ENCODE measurements at places on chromosomes 3 and 15.

GRCh38 chr3:23816721-23817120 lies 11.0 kb downstream of the UBE2E1 start:
- DNase-seq, result no peak

GRCh38 chr3:8868996-8869395 lies 94.3 kb downstream of the RAD18 start:
- DNase-seq, result no peak

DNA sequence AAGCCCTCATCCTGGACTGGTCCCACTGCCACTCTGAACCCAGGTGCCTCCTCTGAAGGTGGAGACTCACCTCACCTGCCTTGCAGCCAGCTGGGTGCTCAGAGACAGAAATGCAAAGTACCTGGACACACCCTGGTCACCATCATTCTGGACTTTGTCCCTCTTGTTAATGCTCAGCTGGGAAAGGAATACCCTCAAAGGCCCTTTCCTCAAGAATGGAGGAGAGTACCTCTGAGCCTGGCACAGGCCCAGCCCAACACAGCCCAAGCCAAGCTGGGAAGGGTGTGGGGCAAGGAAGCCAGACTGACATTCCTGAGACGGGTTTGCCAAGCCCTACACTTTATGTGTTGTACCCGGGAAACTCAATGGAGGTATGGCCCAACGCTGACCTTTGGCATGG lies 983 bp upstream of the ALAS1 start:
- DNase-seq, result no peak

DNA sequence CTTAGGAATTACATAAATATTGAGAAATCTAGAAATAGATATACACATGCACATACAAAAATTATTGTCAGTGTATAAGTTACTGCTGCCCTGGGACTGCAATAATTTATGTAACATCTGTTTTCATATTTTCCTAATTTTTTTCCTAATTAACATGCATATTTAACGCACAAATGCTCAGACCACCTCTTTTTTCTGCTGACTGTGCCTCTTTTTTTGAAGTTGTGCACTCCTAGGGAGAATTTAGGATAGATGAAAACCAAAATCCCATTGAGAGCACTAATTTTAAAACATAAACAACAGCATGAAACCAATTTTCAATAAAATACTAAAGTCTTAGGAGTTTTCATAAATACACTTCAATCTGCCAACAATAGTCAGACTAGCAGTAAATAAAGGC lies 154.0 kb downstream of the TBC1D5 start:
- no peak for DNase-seq

GRCh38 chr3:5576277-5577011 lies 388.9 kb downstream of the EDEM1 start:
- DNase-seq, result no peak

DNA sequence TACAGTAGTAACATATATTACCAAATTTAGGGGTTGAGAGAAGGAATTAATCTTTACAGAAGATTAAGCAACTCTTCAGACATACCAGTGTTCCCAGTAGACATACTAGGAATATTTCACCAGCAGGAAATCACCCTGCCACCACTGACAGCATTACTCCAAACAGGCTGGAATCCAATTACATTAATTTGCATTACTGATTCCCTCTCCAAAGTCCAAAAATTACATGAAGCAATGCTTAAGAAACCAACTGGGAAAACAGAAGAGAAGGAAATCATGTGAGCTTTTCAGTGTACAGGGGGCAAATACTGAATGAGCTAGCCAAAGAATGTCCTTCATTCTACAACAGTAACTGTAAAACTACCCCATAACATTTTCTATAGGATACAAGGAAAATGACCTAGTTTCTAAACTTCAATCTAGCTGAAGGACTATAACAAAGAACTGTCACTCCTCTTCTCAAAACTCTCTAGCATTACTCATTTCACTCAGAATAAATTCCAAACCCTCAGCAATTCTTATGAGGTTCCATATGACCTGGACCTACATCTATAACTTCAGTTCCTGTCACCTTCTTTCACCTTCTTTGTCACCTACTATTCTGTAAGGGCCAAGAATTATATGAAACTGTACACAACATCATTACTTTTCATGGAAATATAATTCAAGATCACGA lies 72.7 kb downstream of the INO80 start:
- no peak for DNase-seq

DNA sequence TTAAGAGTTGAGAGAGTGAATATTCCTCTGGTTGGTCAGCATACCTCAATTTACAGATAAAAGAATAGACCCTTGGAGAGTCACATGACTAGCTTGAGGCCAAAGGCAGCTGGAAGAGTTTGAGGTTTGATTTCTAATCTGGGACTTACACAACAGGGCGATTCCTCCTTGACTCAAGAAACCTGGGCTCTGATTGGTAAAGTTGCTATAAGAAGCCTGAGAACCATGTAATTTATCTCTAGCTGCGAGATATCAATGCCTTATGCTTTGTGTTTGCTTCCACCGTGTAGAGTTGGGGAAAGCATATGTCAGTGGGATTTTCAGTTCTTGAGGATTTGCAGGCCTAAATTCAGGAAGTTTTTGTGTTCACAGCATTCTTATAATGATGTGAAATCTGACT lies 206.0 kb downstream of the KLHL25 start:
- no peak for DNase-seq

GRCh38 chr3:131174752-131175151 lies 148.1 kb downstream of the NEK11 start:
- peak; percentile 30 for DNase-seq

GRCh38 chr3:114624047-114624445 lies 330.2 kb downstream of the TIGIT start:
- no peak for DNase-seq

DNA sequence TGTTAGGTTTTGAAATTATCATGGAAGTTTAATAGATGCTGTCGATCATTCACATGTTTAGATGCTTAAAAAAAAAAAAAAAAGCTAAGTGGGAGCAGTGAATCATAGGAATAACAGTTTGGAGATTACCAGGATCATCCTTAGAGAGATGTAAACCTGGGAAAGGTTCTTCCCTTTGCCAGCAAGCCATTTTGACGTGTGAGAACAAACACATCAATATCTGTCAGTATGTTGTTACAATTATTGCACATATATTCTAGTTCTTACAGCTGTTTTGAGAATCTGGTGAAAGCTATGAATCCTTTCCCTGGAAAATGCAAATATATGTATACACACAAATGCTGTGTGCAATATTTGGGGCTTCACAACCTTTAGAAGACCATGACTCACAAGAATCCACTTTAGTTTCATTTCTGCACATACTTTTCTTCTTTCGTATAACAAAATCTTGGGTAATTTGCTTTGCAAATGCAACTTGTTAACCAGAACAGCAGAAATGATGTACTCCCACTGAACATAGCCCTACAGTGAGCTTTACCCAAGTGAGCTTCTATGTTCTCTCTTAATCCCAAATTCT lies 12.0 kb downstream of the NFKBIZ start:
- DNase-seq, result no peak

DNA sequence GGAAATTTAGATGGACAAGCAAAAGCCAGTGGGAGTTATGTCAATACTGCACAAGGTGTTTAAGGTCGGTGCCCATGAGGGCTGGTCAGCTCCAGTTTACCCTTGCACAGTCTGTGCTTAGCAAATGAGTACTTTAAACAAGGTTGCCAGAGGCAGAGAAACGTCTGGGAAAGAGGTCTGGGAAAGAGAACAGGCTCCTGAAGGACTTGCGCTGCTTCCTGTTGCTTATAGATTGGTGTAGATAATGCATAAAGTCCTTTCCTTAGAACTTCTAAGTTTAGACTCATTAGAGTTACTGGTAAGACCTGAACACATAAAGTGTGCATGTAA lies 162.6 kb upstream of the P2RY1 start:
- DNase-seq, result no peak

DNA sequence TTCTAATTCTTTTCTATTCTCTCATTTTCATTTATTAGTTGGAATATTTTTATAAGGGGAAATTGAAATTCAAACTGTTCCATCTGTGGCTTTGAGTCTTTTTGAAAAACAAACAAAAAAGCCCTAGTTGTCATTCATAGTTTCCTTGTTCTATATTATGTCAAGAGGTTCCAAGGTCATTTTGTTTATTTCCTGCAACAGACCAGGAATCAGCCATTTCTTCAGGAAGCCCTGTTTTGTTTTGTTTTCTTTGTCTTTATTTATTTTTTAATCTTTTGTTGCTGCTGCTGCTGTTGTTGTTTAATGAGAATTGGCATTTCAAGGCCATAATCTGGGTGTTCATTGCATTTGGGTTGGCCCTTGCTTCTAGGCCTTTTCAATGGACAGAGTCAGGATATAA lies 14.8 kb downstream of the LNP1 start:
- DNase-seq, result no peak

DNA sequence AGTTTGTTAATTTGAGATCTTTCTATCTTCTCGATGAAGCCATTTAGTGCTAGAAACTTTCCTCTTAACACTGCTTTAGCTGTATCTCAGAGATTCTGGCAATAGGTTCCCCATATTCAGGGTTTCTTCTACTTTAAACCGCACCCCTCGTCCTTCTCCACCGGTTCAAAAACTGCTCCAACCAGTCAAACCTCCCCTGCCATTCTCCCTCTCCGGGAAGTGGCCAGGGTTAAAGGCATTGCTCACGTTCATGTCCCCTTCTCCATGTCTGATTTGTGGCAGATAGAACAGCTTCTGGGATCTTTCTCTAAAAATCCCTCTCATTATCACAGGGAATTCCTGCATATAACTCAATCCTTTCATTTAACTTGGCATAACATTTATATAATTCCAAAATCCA lies 14.4 kb downstream of the ALDH1L1 start:
- DNase-seq, result no peak

GRCh38 chr3:68088216-68088615 lies 433.8 kb upstream of the SUCLG2 start:
- DNase-seq, result peak; percentile 72

- DNase-seq, result peak; percentile 28
Observed at GRCh38 chr3:111715911-111716523, 120.9 kb upstream of the ZBED2 start.

DNA sequence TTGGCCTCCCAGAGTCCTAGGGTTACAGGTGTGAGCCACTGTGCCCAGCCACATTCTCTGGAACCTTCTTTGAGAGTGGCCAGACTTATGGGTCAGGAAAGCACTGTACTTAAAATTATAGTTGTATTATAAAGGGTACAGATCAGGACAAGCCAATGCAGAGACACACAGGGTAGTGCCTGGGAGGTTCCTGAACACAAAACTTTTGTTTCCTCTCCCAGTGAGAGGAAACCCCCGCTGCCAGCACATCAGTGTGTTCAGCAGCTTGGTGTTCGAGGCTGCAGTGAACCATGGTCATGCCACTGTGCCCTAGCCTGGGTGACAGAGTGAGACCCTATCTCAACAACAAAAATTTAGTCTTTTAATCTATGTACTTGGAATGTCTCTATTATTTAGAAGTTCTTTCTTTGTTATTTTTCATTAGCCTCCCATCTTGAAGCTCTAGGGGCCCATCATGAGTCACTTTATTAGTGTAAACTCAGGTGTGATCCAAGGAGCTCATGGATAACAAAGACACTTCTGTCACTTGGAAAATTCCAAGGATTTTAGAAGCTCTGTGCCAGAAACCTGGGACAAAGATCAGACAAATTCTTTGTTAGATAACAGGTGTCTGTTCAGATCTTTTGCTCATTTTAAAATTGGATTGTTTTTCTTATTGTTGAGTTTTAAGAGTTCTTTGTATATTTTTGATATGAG lies 7.8 kb downstream of the BLOC1S6 start:
- DNase-seq, result no peak

DNA sequence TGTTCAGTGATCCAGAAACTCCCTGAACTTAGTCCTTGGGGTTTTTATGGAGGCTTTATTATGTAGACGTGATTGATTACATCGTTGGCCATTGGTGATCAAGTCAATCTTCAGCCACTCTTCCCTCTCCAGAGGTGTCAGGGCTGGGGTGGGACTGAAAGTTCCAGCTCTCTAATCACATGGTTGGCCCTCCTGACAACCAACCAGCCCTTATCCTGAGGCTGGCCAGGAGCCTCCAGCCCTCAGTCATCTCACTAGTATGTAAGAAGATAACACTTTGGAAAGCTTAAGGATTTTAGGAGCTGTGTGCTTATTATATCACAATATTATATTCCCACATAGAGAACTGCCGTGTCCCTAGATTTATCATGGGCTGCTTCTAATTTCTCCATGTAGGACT lies 142.3 kb downstream of the VPS8 start:
- no peak for DNase-seq

DNA sequence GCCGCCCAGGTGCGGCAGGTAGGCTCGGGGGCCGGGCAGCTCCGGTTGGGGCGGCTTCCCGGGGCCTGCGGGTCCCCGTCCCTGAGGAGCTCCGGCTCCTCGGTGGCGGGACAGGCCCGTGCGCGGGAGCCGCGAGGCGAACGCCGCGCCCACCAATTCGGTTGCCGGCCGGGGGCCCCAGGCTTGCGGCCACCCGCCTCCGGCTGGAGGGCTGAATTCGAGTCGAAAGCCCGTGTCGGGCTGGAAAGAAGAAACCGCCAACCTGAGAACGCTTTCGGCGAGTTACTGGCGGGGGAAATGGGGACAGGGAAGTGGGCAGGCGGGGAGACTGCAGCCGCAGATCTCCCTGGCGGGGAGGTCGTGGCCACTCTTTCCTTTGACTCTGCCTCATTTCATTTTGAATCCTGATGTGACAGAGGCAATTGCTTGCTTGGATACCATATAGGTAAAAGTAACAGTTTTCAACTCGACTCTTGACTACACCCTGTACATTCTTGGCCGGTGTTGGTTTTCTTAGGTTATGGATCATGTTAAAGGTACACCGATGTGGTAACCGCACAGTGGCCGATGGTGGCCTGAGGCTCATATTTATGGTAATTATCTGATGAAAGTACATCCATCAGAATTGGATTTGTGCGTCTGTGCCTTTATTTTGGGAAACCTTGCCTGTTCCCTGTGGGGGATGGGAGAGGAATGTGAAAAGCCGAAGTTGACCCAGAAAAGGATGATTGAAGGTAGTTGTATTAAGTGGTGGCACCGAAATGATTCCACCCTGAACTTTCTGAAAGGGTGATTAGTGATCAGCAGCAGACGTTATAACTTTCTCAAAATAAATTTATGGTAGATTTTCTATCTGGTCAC lies 1.7 kb downstream of the B3GNT5 start:
- DNase-seq, result peak; percentile 30

GRCh38 chr3:10561946-10562560 lies 56.7 kb upstream of the ATP2B2 start:
- no peak for DNase-seq

GRCh38 chr15:63491979-63492378 lies 12.4 kb upstream of the USP3 start:
- no peak for DNase-seq

GRCh38 chr3:149623824-149624223 lies 34.0 kb downstream of the WWTR1 start:
- no peak for DNase-seq

GRCh38 chr15:73631915-73632669 lies 1.1 kb downstream of the NPTN start:
- DNase-seq, result peak; percentile 25

GRCh38 chr3:63927422-63928280 lies 15.5 kb upstream of the SCAANT1 start:
- DNase-seq, result no peak

GRCh38 chr15:27538325-27538724 lies 560.8 kb downstream of the OCA2 start:
- DNase-seq, result no peak
